Inflammatory macrophage treated with lipopolysaccharide for 1 hour (primary cell): ENCODE measurements at places on chromosomes 5 and 9.

DNA sequence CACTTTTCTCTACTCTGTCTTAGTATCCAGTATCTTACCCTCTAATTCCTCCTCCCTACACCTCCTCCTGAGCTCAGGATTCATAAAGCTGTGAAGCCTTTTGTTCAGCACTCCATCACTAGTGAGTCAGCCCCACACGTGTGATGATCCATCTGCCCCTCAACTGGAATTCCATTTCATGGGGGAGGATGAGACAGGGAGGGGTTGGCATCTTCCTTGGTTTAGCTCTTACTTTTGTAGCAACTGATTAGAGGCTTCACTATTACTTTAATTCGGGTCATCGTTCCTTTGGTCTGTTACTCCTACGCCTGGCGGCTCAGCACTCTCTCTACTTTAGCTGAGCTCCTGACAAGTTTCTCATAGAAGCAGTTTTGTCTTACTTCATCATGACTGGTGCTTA lies 11.8 kb downstream of the BTNL8 start:
- no peak for DNase-seq

- DNase-seq: no peak
Measured at GRCh38 chr9:88799541-88800328, 191.5 kb upstream of the S1PR3 start.

GRCh38 chr5:161027763-161028162 lies 175.8 kb upstream of the ATP10B start:
- DNase-seq: no peak

DNA sequence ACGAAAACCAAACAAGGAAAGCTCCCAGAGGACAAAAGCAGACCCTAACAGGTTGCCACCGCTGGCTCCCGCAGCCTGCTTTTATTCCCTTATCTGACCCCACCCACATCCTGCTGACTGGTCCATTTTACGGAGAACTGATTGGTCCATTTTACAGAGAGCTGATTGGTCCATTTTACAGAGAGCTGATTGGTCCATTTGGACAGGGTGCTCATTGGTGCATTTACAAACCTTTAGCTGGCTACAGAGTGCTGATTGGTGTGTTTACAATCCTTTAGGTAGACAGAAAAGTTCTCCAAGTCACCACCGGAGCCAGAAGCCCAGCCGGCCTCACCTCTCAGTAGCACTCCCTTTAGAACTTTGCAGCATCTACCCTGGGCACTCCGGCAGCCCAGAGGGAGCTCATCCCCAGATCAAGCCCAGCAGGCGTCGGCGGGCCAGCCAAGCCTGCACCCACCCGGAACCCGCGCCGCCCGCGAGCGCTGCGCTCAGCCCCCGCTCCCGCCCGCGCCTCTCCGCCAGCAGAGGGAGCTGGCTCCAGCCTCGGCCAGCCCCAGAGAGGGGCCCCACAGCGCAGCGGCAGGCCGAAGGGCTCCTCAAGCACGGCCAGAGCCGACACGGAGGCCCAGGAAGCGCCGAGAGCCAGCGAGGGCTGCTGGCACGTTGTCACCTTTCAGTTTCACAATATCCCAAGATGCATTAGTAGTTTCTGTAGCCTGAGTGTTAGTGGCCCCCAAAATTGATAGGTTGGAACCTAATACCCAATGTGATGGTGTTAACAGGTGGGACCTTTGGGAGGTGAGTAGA lies 35.3 kb upstream of the CLPTM1L start:
- peak; percentile 19 for DNase-seq

DNA sequence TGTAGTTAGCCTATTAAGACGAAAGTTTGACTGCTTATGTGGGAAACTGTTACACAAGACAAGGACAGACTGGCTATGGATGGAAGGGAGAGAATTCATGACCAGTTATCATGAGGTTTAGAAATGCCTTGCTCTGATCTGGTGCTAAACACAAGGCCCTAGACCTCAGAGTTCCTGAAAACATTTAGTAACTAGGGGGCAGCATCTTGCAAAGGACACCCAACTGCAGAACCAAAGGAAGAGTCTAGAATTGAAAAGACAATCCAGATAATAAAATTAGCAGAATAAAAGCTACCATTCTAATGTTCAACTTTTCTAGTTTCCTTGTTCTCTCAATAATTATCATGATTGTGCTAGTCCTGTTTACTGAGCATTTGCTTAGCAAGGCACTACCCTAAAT lies 130.5 kb upstream of the GPR151 start:
- DNase-seq: no peak

- DNase-seq: no peak
Measured at GRCh38 chr9:106478727-106479126, 384.2 kb upstream of the ZNF462 start.

DNA sequence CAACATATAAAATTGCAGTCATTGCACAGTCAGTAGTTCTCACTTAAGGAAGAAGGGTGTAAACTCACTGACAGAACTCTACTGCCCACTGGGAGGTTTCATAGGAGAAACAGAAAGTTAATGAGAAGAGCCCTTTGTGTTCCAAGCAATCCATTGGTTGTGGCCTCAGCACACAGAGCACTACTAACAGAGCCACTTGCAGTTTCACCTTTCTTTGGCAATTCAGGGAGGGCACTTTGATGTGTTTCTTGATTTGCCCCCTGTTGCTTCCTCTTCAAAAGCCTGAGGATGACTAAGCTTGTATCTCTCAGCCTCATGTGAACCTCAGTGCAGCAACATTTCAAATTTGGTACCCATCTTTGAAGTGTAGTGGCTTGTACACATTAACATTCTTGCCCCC lies 409.4 kb downstream of the DMRTA1 start:
- no peak for DNase-seq

DNA sequence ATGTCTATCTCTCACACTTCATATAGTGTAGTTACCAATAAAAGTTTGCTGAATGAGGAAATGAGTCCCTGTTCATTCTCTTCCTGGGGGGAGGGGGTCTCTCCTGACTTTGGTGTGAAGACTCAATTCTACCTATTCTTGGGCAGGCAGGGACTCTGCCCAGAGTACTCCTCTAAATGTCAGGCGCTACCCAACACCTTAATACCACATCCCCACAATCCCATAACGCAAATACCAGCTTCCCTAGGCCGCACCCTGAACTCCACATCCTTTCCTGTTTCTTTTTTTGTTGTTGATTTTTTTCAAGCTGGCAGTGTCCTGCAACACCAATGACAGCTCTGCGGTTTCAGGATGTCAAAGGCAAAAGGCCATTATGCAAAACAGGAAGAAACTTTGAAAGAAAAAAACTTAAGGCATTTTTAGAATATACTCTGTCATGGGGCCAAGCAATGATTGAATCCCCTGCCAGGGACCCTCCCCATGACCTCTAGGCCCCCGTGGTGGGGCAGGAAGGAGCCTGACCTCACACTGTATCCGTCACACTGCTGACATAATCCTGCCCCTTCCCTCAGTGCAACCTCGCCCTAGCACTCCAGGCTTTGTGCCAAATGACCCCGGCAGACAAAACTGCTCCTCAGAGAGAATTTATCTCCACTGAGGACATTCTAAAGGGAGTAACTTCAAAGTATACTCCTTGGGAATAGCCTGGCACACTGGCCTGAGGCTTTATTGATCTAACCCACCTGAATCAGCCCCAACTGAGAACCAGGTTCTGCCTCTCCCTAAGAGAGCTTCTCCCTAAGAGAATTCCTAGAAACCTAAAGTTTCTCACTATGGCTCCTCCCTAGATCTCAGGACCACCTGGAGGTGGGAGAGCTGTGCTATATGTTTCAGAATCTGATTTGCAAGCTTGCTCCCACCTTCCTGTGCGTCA lies 8.0 kb downstream of the B4GALT1 start:
- DNase-seq: peak; percentile 96

DNA sequence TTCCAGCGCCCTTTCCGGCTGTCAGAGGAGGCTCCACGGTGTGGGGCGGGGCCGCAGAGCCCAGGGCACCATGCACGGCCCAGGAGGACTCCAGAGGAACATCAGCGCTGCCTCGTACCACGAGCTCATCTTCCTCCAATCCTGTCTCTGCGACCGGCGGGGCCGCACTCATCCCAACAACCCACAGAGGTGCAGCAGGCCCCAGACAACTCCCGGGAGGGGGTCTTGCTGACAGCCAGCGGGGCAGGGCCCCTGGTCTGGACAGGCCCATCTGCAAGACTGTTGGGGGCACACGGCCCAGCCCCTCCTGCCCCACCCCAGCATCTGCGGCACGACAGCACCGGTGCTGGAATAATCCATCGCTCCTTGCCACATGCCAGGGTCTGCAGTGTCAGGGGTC lies 88.8 kb downstream of the OLFM1 start:
- no peak for DNase-seq

GRCh38 chr9:131237931-131238401 lies 38.3 kb downstream of the FAM78A start:
- DNase-seq: peak; percentile 74

GRCh38 chr9:108001237-108001636 lies 511.7 kb upstream of the KLF4 start:
- no peak for DNase-seq

GRCh38 chr9:132372177-132373095 lies 17.6 kb upstream of the SETX start:
- DNase-seq: peak; percentile 78

- DNase-seq: no peak
Measured at GRCh38 chr5:159519365-159519764, 189.1 kb upstream of the IL12B start.

- DNase-seq: peak; percentile 90
Measured at GRCh38 chr9:4604678-4605095, 57.4 kb upstream of the PLPP6 start.

GRCh38 chr5:36300927-36301540 lies 668 bp downstream of the RANBP3L start:
- DNase-seq: no peak

DNA sequence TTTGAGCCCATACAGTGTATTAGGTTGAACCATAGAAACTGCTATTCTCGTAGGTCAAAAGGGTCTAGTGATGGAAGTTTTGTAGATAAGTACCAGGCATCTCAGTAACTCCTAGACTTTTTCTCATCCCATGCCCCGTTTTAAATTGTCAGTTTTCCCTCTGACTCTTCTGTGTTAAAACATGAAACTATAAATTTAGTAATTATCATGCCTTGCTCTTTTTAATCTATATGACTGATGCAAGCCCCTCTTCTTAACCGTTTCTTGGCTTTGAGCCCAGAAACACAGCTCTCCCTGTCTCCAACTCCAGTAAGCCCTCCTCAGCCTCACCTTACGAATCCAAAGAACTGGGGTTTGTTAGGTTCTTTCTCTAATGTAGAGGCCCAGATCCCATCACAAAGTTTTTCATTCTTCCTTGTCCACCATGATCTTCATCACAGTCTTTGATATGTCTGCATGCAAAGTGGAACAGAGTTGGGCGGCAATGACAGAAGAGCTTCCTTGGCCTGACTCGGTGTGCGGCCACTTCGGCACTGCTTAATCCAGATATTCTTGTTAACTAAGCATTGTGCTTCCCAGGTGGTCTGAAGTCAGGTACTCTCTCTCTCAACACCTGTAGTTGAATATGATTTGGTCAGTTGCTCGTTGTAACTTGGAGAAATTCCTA lies 21.1 kb downstream of the RGMB start:
- no peak for DNase-seq

GRCh38 chr9:76433836-76434235 lies 25.1 kb upstream of the GCNT1 start:
- peak; percentile 31 for DNase-seq

- DNase-seq: no peak
Measured at GRCh38 chr5:134088994-134089560, 25.4 kb upstream of the TCF7 start.

GRCh38 chr5:160009591-160009989 lies 651 bp downstream of the TTC1 start:
- DNase-seq: peak; percentile 9

GRCh38 chr9:92761686-92762085 lies 2.9 kb downstream of the BICD2 start:
- no peak for DNase-seq

GRCh38 chr9:22337261-22337660 lies 109.4 kb upstream of the DMRTA1 start:
- DNase-seq: no peak

DNA sequence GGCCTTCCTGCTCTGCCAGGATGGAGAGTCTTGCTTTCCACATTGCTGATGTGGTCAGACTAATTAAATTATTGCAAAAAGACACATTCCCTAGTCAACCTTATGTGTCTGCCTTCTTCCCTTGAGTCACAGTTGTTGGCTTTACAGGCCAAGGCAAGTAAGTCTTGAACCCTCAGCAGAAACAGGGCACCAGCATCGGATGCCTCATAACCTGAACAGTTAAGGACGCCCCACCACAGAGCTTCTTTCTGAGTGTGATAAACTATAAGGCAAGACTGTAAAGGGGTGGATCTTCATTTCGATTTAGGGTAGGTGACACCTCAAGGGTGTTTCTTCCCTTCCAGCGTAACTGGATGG lies 670 bp upstream of the KIF2A start:
- DNase-seq: no peak

DNA sequence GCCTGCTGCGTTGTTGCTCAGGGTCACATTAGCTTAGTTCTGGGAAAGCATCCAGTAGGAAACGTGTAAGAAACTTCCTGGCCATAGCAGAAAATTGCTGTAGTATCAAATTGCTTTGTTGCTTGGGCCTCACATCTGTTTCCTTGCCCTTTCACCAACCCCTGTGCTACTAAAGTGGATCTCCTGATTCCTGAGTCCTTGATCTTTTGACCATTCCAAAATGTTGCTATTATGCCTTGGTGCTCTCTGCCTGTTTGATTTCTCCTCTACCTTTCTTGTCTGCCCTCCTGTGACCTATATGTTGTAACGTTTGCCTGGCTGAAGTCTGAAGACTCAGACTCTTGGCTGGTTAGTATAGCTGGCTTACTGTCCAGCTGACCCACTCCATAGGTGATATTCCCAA lies 350.5 kb downstream of the ADGRV1 start:
- no peak for DNase-seq

- DNase-seq: no peak
Measured at GRCh38 chr5:19928562-19929421, 59.2 kb downstream of the CDH18 start.

DNA sequence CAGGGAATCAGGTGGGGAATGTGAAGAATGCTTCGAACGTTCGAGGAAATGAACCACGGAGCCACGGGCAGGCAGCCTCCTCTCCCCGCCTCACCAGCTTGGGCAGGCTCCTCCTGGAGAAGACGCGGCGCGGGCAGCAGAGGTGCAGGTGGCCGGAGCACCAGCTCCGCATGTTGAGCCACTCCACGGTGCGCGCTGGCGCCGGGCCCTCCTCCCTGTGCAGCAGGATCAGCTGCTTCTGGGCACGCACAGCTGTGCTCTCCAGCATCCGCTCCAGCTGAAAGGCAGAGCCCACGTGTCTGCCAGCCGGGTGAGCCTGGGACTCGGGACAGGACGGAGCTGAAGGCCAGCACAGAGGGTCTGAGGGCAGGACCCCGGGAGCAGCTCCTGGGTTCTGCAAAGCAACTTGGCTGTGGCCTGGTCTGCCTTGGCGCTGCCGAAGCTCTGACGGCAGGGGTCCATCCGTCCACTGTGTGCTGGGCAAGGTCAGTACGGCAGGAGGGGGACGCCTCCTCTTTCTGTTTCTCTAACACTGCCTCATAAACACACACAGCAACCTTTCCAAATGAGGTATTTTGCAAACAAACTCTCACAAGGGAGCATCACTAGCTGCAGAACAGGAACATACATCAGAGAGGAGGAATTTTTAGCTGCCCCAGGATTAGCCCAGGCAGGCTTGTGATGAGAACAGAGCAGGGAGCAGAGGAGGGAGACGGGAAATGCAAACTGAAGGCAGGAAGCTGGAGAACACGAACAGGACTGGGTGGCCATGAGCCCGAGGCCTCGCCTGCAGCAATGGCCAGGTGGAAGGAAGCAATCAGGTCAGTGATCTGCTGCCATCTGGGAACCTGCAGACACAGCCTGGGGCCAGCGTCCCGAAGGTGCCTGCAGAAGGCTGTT lies 20.1 kb upstream of the NSMF start:
- no peak for DNase-seq
